ENCODE measurements at places on chromosomes 13 and 19. TPM values are rescaled to one million over a fixed set of nuclear protein-coding genes. Genes with fewer than 3 reads are reported as not detected.

Gene RINL
- total RNA-seq = 85.8 TPM

Gene ZNF320
- total RNA-seq = 10.8 TPM

Gene ZNF565
- 2.9 TPM for total RNA-seq

Gene LPAR2
- total RNA-seq = 21.6 TPM

Gene CYSLTR2
- total RNA-seq = 2.2 TPM

Gene SLC17A7
- total RNA-seq = 0.07 TPM

DNA sequence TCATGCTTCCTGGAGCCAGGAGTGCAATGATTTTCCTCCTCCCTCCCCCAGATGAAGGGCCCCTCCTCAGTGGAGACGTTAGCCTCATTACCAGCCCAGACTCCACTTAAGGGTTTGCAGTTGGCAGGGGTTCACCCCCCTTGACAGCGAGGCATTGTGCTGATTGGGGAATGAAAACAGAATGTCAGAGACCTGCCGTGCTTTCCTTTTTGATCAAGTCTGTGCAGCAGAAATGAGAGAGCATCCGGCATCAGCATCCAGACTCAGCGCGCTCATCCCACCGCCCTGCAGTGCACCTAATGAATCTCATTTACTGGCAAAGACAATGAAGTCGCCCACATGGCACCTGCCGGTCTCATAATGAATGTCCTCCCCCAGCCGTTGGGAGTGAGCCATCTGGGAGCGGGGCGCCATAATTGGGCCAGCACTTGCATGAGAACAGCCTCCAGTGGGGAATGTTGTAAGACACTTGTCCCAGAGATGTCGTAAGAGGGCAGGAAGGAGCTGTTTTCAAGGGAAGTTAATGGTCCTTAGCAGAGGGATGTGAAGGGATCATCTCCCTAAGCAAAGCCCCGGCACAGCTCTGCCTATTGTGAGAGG lies 98.3 kb upstream of the UQCRFS1 start:
- no peak for DNase-seq

- no peak for DNase-seq
Measured at GRCh38 chr13:26583662-26584061, 26.2 kb downstream of the WASF3 start.

- DNase-seq = no peak
Measured at GRCh38 chr13:41700790-41701310, 243.5 kb downstream of the RGCC start.

GRCh38 chr13:46062185-46062584 lies 9.6 kb upstream of the ZC3H13 start:
- no peak for DNase-seq

- DNase-seq = no peak
Measured at GRCh38 chr13:41720839-41721561, 239.9 kb downstream of the VWA8 start.

DNA sequence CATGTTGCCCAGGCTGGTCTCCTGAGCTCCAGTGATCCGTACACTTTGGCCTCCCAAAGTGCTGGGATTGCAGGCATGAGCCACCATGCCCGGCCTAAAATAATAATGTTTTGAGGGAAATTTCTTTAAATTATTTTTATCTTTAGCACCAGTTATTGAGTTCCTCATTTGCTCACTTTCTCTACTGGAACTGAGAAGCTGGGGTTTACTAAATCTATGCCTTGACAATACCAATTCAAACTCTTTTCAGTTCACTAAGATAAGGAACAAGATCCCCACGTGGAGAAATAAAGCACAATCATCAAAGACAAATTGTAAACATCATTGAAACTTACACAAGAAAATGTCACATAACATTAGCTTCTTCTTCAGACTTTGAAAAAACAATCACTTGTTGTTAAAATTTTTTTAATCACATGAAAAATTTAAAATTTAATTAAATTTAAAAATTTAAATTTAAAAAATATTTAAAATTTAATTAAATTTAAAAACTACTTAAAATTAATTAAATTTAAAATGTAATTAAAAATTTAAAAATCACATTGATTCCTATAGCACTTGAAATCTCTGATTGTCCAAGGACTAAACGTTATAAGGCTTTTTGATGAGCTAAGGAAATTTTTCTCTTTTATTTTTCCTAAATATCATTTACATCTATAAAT lies 25.2 kb upstream of the XPO4 start:
- no peak for DNase-seq

- peak; percentile 50 for DNase-seq
Measured at GRCh38 chr13:43879755-43880181, at the start of gene LACC1. Gene LACC1, plus strand, starts transcription at chr13:43879904. Its CDS starts 1,082 bp downstream, at chr13:43880986.

DNA sequence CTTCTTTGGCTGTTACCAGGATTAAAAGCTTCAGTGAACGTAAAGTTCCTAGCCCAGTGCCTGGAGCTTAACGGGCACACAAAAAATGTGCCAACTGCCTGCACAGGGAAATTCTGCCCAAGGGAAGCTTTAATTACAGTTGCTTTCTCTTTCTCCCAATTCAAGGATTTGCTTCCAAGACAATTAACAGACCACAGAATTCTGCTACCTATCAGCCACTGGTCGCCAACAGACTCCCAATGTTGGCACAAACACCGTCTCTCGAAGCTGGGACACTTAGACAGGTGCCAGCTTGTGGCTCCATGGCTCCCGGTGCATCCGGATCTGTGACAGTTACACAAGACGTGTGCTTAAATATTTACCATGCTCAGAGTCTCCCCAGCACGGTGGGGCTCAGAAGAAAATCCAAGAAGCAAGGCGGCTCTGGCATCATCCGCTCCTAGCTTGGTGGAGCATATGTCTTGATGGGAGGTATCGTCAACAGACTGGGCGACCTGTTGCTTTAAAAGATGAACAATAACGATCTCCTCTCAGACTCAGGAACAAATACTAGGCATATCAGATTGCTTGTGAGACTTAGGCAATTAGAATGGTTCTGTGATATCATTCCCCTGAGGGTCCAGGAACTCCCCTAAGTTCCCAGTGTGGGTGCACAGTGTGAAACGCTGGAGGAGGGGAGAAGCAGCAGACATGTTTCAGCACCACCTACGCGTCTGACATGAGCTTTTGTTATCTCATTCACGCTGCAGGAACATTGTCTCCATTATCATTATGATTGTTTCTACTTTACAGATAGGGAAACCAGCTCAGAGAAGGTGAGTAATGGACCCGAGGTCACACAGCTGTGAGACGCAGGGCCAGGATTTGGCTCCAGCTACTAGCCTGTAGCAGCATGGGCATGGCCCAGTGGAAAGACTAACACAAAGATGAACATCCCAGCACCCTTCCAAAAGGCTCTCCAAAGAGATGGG lies 61.6 kb downstream of the ALOX5AP start:
- peak; percentile 58 for DNase-seq

GRCh38 chr13:20487927-20488326 lies 37.7 kb downstream of the CRYL1 start:
- DNase-seq = no peak

- DNase-seq = no peak
Measured at GRCh38 chr13:91358387-91358782, 10.9 kb downstream of the MIR17HG start.

- DNase-seq = no peak
Measured at GRCh38 chr19:49437231-49437630, 4.1 kb downstream of the SLC17A7 start.

GRCh38 chr13:53129864-53130393 lies 101.3 kb downstream of the OLFM4 start:
- no peak for DNase-seq

- DNase-seq = no peak
Measured at GRCh38 chr19:30102666-30103065, 160.6 kb downstream of the URI1 start.

- DNase-seq = peak; percentile 41
Measured at GRCh38 chr13:114226088-114226487, 8.6 kb upstream of the CDC16 start.

DNA sequence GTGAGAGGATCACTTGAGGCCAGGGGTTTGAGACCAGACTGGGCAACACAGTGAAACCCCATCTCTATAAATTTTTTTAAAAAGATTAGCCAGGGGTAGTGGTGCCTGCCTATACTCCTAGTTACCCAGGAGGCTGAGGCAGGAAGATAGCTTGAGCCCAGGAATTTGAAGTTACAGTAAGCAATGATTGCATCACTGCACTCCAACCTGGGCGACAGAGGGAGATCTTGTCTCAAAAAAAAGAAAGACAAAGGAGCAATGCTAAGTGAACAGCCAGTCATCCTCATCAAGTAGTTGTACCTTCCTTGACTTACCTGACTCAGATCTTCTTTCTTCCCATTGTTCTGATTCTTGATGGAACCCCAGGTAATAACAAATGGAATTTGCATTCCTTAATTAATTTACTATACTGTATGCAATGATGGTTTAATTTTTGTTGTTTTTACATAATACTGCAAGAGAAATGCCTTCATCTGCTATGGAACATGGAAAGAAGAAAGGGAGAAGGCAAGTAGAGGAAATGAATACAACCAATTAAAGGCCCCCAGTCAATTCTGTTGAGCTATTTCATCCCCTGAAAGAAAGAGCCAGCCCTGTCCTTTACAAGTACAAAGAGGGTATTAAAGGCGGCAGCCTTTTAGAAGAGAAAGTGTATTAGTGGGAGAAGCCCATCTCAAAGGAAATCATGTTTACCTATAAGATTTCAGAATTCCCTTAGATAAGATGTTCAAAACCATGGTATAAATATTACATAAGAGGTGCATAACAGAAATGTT lies 316.7 kb downstream of the DIAPH3 start:
- DNase-seq = no peak
